Left kidney (tissue), 8 donors: ENCODE measurements at places on chromosomes 3 and 15. TPM values are rescaled to one million over a fixed set of nuclear protein-coding genes. Genes with fewer than 3 reads are reported as not detected.
A peak's percentile ranks its signal among the peaks of the same experiment; 100 is the strongest.

- no peak for DNase-seq
These were observed 2.6 kb downstream of the MAP2K1 start for GRCh38 chr15:66389098-66389858.

DNA sequence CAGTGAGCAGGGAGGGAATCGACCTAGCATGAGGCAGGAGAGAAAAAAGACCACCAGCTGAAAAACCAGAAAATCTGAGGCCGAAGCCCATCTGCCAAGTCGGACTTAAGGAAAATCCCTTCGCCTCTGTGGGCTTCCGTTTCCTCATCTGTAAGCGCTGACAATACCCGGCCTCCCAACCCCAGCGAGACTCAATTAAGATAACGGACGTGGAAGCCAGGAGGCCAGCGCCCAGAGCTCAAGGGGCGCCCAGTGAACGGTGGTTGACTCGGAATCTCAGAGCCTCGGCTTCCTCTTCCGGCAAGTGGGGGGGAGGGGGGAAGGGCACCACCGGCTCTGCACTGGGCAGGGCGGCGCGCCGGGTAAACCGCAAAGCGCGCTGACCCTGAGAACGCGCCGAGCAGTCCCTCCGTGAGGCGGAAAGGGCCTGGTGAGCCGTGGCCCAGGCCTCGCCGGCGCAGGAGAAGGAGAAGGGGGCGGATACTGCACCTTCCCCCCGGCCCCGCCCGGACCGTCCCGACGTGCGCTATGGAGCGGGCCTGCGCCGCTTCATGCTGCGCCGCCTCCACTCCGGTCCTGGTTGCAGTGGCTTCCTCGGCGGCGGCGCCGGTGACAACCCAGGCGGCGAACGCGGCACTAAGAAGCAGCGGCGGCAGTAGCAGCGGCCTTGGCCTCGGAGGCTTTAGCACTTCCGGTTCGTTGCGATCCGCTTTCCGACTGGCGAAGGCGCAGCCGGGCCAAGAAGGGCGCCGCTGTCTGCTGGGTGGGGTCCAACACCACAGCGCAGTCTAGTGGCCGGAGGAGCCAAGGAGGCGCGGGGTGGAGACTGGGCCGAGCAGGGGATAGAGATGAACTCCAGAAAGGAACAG lies at the start of gene DPP8:
DPP8 (minus strand) TSS at position 693 of the 869 bp plus-strand sequence. CDS start 5,136 bp downstream, outside the sequence.
- DNase-seq = peak; percentile 92

GRCh38 chr15:79617071-79617470 lies 184.9 kb downstream of the MINAR1 start:
- DNase-seq = no peak

TRIM42 gene
- not detected for polyA plus RNA-seq

DNA sequence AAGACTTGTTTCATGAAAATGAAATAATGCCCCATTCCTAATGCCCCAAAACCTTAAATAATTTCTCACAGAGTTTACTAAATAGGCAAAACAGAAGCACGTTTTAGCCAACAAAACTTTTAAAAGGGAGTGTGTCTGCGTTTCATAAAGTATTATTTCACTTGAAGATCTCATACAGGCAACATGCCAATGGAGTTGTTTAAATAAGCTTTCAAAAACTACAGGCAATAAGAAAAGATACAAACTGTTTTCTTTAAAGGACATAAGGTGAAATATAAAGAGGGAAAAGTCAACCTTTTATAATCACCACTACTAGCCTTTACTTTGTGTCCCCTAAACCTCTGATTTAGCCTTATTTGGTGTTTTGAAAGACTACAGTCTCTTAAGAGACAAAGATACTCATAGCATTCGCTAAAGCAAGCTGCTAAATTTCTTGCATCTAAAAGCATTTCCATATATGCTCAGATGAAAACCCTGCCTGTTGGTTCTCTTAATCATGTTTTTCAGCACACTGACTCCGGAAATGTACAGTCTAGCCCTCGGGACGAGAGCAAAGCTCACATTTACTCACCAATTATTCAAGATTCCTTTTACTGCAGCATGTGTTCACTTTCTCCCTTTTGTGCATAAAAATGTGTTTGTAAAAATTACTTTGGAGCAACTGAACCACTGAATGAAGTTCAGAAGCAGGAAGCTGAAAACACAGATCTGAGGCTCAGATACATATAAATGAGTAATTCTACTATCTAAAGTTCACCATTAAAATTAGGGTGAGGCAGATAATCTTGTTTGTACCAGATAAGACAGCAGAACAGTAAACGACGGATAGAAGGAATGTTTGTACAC lies 119.0 kb downstream of the GOLIM4 start:
- no peak for DNase-seq

DNA sequence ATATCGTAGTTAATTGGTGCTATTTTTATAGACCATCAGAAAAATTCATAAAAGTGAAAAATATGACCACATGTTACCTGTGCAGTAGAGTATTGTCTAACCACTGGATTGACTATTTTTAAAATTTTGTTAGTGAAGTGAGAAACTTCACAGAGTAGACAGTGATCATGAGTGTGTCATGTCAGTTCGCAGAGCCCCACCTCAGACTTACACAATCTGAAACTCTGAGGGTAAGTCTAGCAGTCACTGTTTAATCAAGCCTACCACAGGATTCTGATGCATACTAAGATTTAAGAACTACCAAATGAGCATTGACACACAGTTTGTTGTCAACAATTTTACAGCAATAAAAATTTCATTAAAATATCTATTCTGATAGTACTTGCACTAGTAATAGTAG lies 552.9 kb upstream of the SUCLG2 start:
- DNase-seq = no peak

- DNase-seq = no peak
These were observed 38.0 kb upstream of the ATP11B start for GRCh38 chr3:182755308-182755707.

DNA sequence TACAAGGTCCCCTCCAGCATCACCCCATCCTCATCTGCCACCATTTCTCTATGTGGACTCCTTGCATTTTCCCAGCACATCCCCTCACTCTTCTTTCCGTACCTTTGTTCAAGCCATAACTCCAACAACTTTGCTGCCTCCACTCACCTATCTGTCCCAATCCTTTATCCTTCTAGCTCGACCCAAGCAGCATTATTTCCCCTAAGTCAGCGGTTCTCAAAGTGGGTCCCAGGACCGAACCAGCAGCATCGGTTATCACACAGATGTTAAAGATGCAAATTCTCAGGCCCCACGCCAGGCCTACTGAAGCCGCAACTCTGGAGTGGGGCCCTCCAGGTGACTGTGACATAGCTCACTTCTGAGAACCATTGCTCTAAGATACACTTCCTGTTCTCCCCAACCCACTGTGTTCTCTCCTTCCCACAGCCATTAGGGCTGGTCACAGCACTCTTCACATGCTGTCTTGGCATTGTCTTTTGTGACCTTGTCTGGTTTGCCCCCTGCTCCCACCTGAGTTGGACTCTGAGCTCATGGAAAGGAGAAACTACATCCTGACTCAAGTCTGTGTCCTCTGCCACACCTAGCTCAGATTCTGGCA lies 56.2 kb downstream of the AAGAB start:
- no peak for DNase-seq

OR5K2 gene
- polyA plus RNA-seq = 1.2 TPM

DNA sequence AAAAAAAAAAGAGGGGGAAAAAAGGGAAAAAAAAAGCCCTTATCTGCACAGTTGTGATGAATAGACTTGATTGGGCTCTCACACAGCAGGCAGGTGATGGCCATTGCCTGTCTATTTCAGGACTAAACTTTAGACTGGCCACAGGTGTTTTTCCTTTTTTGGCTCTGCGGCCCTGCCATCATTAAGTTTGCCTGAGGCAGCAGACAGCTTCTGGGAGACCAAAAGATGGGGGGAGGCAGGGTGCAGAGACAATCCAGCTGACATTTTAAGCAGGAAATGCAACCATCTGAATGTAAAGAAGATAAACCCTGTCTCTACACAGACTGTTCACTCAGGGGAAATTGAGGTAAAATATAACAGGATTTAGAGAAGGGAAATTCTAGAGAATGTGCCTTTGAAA lies 295.0 kb upstream of the KCNH8 start:
- DNase-seq = no peak

SKIL gene
- polyA plus RNA-seq = 66.0 TPM

DNA sequence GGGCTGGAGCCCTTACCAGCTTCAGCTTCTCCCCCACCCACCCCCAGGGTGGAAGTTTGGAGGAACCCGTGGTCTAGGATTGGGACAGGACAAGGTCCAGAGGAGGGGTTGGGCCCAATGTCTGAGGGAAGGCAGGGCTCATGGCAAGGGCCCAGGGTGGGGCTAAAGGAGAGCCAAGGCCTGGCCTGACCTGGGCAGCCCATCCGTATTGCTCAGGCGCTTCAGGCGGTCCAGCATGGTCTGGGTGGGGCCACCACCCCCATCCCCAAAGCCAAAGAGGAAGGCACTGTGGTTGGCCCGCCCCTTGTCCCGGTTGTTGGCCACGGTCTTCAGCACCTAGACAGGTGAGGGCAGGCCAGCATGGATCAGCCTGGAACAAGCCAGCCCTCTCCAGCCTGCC lies 7.6 kb downstream of the MAN2C1 start:
- DNase-seq = no peak

DNA sequence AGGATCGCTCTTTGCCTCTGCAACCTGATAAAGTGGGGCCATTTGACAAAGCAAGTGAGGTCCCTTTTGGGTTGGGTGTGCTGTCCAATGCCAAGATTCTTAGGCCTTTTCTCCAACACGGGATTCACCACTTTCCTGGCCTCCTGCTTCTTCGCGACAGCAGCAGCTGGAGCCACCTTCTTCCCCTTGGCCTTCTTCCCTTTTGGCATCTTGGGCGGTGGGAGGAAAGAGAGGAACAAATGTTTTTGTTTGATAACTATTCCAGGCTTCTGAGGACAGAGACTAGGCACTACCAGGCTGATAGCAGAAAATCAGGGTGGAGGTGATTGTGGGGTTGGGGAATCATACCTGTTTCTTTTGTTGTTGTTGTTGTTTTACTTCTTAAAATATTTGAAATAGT lies 30.0 kb upstream of the FAM81A start:
- DNase-seq = no peak

GRCh38 chr3:39127269-39127907 lies 19.9 kb downstream of the TTC21A start:
- DNase-seq = no peak

DNA sequence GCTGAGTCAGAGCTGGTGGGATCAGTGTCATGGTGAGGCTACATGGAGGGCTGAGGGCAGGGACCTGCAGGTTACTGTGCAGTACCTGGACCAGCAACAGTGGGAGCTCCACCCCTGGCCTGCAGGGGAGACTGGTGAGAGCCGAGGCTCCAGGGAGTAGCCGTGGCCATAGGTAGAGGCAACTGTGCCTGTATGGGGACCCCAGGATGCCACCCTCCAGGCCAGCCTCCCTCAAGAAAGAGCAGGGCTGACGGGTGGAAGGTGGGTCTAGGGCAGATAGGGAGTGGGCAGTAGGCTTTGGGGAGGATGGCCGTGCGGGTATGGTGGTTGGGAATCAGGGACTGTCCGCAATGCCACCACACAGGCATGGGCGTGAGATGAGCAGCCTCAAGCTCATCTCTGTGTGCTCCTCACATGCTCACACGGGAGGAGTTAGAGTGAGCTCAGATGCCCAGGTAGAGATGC lies 35.5 kb downstream of the FBLN2 start:
- no peak for DNase-seq

DNA sequence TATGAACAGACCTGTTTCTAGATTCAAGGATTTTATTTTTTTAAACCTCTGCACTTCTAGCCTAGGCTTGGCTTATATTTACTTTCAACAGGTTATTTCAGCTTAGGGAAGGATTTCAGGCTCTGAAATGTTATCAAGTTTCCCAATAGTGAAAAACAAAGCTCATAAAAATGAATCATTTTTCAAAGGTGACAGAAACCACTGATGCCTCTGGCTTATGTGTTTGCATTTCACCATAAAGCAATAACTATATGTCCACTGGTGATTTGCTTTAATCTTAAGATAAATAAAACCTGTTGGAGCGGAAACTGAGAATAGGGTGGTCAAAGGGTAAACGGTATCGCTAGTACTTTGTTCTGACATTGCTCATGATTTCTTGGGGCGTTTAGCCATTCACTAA lies 141.2 kb upstream of the LRIG1 start:
- no peak for DNase-seq

DNA sequence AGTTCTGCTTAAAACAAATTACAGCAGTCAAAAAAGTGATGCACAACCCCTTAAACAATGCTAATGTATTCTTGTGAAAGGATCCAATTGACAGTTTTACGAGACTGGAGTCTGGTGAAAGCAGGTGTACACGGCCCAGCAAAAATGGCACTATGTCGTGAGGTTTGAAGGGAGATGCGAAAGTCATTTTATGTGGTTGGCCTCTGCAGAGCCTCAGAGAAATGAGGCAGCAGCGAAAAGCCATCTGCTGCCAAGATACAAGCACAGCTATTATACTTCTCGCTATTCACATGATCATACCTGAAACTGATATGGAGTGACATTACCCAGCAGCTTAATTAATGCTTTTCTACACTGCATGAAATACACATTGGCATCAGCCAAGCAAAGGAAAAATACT lies 36.4 kb downstream of the MECOM start:
- no peak for DNase-seq

DNA sequence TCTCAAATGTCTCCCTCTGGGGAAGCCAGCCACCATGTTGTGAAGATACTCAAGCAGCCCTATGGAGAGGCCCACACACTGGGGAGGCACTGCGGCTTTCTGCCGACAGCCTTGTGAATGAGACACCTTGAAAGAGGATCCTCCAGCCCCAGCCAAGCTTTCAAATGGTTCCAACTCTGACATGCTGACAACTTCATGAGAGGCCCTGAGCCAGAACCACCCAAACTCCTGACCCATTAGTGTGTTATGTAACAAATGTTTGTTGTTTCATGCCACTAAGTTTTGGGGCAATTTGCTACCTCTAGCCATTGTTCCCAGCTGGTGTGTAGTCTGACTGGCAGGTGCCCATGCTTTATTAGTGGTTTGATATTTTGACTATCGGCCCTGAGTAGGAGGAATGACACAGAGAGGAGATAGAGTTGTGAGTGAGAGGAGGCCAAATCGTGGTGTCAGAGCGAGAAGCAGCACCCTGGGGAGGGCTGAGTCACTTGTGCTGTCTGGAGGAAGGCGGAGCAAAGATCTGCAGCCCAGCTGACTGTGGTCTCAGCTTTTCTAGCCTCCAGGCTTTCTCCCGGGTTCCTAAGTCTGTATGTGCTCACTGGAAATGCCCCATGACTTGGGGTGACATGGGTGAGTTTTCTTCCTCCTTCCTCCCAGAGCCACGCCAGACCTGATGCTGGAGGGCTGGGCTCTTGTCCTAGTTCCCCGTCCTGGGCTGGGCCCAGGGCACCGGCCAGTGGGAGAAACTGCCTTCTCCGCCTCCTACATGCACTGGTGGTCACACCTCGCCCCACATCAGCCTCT lies 56.7 kb upstream of the BLM start:
- no peak for DNase-seq

- no peak for DNase-seq
These were observed 8.6 kb downstream of the MAPKAPK3 start for GRCh38 chr3:50625231-50626182.

GRCh38 chr3:52959773-52960172 lies 62.4 kb upstream of the STIMATE start:
- DNase-seq = no peak

- no peak for DNase-seq
These were observed 20.5 kb downstream of the ALCAM start for GRCh38 chr3:105387122-105387751.

MYO5C gene
- 32.7 TPM for polyA plus RNA-seq

- DNase-seq = no peak
These were observed 13.1 kb downstream of the BLM start for GRCh38 chr15:90730290-90730689.
